ENCODE measurements at places on chromosomes 7 and 10.

DNA sequence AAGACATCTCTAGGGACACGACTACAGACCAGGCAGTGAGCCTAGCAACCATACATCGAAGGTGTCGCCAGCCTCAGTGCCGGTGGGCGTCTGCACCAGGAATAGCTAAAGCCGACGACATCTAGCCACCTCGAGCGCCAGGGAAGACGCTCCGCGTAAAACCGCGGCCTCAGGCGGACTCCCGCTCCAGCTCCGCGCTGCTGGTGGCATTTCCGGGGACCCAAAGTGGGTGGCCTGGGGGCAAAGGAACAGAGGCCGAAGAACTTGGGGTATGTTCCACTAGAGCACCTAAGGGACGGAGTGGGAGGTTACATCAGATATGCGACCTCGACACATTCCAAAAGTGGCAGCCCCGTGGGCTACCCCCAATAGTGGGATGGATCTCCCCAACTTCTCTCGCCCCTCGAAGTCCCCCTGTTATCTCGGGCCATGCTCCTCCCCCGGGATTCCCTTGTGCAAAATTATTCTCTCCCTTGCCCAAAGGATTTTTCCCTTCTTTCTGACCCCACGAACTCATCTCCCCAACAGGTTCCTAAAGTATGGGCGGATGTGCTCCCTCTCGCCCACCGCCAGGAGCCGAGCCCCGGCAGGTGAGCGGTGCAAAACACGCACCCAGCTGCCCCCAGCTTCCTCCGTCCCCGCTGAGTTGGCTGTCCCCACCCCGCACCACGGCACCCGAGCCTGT, 1.2 kb downstream of the KCNMA1 start:
- no peak for DNase-seq

DNA sequence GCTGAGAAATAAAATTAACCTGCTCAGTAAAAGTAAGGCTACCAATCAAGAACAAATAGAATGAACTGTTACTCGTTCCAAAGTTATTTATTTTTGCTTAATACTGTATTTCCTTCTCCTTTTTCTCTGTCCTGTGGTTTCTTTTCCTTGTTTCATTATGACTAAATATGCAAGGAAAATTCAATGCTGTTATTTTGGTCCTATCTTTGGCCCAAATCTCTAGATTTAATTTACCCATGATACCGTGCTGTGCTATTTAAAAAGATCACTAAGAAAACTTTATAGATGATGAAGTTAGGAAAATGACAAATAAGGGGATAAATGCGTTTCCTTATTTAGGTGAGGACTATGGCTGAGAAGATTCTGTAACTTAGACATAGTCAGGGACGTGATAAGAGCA, 45.3 kb upstream of the FAM133B start:
- peak; percentile 17 for DNase-seq

- no peak for DNase-seq
Measured at GRCh38 chr10:103556383-103557007, 63.0 kb downstream of the NEURL1 start.

- DNase-seq = no peak
Measured at GRCh38 chr10:112332509-112333228, 41.2 kb upstream of the ACSL5 start.

- peak; percentile 83 for DNase-seq
Measured at GRCh38 chr7:151087245-151088018, 1.2 kb downstream of the AGAP3 start.

- no peak for DNase-seq
Measured at GRCh38 chr7:41012041-41012440, 690.8 kb downstream of the INHBA start.

- DNase-seq = no peak
Measured at GRCh38 chr10:67815571-67816059, 22.4 kb downstream of the DNAJC12 start.

- DNase-seq = no peak
Measured at GRCh38 chr10:5658871-5659618, 7.3 kb downstream of the ASB13 start.

GRCh38 chr7:151404216-151405011, 5.4 kb downstream of the WDR86 start:
- DNase-seq = no peak

DNA sequence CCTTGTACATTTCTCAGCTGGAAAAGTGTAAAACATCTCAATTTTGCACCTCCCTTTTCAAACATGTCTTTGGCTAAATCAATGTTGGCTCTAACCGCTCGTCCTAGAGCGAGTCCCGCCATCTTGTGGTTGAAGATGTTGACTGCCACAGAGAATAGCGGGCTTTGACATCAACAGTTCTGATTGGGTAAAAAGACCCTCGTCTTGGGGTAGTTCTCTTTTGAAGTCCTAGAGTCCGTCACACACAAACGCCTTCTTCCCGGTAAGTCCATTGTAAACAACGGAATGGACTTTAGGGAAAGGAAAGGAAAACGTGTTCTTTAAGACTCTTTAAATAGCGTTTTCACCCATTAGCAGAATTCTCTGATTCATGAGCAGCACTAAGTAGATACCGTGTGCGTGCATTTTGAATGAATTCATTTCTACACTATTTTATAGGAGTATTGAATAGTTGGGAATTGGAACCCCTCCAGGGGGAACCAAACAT, 452 bp upstream of the RPP30 start:
- peak; percentile 85 for DNase-seq

DNA sequence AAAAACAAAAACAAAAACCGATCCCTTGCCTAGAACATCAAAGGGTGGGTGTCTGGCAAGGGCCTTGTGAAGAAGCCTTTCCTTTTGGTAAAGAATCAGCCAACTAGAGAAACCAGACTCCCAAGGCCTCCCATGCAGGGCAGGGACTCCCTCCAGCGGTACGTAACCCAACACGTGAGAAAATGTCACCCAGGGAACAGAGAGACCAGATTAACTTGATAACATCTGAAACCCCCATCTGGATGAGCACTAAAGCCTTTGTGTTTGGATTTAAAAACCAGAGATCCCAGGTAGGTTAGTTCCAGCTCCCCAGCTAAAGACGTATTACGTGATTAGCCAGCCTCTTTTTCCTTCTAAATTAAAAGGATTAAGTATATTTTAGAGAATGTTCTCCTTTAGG, 3.0 kb upstream of the HABP2 start:
- no peak for DNase-seq

- DNase-seq = peak; percentile 55
Measured at GRCh38 chr7:30135301-30136116, 723 bp downstream of the MTURN start.

GRCh38 chr10:60781661-60782060, 3.4 kb downstream of the CDK1 start:
- DNase-seq = no peak

DNA sequence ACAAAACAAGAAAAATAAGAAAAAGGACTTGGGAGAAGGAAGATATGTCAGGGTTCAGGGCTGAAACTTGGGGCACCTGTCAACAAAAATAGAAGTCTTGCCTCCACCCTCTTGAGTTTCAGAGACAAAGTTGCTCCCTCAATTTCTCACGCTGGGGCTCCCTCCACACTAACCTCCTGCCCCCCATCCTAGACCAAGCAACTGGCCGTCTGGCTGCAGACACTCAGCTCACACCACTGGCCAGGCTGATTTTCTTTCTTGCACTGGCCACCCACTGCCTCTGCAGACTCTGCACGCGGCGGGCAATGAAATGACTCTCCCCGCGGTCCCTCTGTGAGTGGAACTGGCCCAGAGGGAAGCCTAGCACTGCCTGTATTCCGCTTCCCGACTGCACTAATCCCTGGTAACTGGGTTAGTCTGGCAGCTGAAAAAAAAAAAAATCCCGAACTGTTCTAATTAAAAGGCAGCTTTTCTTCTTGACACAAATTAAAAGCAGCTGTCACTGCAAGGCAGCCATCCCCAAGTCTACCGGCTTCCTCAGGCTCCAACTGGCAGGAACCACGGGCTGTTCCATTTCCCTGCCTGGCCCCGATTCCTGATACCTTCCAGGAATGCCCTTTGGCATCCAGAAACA, 83.5 kb downstream of the SPDYE5 start:
- DNase-seq = no peak

DNA sequence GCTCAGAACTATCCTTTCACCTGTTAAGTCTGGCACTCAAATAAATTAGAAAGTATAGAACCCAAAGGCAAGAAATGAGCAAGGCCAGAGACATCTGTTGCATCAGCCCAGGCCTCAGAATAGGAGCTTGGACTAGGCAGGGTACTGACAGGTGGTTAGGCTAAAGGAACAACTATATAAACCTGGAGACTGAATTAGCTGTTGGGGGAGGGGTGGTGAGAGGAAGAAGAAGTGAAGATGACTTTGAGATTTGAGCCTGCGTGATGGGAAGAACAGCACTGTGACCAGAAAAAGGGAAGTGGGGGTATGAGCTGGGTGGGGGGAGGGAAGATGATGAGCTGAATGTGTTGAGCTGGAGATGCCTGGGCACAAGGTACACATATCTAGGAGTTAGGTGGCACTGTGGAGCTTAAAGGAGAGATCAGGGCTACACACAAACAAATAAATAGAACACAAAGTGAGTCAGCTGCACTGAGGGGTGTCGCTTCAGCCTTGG, 244.7 kb downstream of the PTEN start:
- DNase-seq = peak; percentile 97

DNA sequence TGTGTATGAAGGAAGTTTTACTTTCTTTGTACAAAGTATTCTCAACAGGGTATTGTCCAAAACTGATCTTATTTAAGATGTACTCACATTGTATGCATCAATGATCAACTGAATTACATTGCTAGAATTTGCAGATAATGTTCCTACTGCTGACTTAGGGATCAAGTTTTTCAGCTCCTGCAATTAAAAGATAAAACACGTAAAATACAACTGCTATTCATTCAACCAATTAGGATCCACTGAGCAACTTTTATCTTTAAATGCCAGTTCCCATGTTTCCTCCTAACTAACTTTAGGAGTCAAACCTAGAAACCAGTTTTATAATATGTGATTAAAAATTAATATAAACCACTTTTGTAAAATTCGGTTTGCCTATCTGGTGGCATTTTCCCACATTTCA, 35.9 kb downstream of the ITGB1 start:
- no peak for DNase-seq

GRCh38 chr7:103668279-103668941, 222.4 kb upstream of the SLC26A5 start:
- DNase-seq = no peak

- no peak for DNase-seq
Measured at GRCh38 chr7:6028563-6028962, 2.6 kb upstream of the ANKRD61 start.

GRCh38 chr10:58696736-58697135, 184.1 kb downstream of the BICC1 start:
- DNase-seq = no peak

DNA sequence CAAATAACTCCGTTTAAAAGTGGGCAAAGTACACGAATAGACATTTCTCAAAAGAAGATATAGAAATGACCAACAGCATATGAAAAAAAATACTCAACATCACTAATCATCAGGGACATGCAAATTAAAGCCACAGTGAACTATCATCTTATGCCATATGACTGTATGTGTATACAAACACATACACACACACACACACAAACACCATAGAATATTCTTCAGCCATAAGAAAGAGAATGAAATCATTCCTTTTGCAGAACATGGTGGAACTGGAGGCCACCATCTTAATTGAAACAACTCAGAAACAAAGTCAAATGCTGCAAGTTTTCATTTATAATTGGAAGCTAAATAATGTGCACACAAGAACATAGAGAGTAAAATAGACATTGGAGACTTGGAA, 1019.4 kb downstream of the KCNMA1 start:
- no peak for DNase-seq

DNA sequence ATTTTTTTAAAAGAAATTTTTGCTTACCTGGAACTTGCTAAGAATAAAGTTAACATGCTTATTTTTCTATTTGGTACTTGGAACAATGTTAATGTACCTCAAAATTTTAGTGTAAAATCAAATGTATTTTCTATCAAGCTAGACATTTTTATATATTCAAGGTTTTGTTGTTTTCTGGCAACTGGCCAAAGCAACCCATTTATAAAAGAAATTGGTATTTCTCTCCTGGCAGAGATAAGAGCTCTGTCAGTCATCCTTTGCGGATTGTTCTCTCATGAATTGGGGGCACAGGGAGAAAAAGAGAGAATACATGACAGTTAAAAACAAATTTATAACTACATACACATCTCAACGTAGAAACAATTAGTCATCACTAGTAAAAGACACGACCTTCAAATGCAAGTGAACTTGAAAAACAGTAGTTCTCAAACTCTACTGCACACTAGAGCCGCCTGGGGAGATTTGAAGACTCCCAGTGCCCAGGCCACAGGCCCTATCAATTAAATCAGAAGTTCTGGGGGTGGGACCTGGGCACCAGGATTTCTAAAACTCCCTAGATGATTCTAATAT, 152.4 kb upstream of the LAMB4 start:
- no peak for DNase-seq

- peak; percentile 25 for DNase-seq
Measured at GRCh38 chr7:42456756-42457276, 219.8 kb upstream of the GLI3 start.

DNA sequence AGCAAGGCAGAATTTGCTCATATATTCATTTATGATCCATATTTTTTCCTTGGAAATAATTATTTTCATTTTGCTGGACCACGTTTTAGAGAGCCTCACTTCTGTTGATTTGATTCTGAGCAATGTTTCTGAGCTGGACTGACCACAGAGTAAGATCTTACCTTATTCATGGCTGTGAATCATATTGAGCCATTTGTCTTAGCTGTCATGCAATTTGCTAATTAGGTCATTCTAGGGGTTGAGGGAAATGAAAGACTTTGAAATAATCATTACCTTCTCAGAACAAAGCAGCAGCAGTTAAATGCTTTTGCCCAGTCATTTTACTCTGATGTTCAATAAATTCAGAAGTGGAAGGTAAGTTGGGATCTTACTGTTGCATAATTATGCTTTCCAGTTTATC, 251.4 kb downstream of the SDK1 start:
- no peak for DNase-seq

DNA sequence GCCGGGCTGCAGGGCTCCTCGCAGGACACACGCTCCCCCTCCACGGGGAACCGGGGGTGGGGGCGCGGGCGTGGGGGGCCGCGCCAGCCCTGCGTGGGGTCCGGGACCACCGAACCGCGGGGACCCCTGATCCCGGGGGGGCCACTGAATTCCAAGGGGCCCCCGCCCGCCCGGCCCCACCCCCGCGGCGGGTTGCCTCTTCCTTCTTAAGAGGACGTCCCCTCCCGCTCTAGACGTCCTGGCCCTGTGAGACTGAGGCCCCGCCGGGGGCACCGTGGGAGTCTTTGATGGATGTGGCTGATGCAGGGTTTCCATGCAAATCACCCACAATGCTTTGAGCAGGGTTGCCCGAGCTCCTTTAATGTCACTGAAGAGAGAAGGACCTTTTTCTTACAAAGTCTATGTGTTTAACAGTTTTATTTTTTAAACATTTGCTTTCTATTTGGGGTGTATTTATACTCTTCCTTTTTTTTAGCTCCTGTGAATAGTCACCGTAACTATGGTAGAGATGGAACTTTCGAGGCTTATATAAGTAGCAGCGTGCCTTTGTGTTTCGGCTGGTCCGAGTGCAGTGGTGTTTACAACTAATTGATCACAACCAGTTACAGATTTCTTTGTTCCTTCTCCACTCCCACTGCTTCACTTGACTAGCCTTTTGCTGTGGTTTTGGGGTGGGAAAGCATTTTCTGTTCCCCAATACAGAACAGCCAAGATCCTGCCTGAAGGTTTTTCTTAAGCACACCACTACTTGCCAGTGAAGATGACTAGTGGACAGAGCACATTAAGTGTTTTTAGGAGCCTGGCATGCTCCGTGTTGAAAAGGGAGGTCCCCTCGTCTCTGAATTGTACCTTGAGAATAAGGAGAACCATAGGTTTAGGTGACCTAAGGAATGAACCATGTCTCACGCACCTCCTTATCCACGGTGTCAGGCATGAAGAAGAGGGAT, 44.8 kb downstream of the PDIA4 start:
- peak; percentile 92 for DNase-seq
